Hematopoietic multipotent progenitor cell (in vitro differentiated cells): ENCODE measurements at places on chromosomes 5 and 9. TPM values are rescaled to one million over a fixed set of nuclear protein-coding genes. Genes with fewer than 3 reads are reported as not detected.

GRCh38 chr9:133673258-133673655, 37.1 kb downstream of the DBH start:
- DNase-seq = no peak

DNA sequence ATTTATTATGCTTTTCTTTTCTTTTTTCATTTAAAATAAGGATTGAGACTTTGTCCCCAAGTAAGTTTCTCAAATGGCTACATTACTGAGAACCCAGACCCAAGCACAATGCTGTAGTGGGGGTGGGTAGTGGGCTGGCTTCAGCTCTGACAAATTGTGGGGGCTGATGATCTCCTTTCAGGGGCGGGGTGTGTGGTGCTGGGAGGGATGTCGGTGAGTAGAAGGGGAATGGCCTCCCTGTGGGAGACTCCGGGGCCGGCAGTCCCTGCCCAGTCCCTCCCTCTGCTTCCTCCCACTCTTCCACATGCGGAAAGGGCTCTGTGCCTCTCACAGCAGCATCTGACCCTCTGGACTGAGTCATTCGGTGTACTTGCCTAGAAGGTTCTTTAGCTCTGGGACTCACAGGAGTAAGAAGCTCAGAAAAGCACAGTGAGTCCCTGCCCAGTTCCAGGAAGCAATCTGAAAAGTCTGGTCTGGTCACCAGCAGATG, 14.3 kb downstream of the CD180 start:
- no peak for DNase-seq

DNA sequence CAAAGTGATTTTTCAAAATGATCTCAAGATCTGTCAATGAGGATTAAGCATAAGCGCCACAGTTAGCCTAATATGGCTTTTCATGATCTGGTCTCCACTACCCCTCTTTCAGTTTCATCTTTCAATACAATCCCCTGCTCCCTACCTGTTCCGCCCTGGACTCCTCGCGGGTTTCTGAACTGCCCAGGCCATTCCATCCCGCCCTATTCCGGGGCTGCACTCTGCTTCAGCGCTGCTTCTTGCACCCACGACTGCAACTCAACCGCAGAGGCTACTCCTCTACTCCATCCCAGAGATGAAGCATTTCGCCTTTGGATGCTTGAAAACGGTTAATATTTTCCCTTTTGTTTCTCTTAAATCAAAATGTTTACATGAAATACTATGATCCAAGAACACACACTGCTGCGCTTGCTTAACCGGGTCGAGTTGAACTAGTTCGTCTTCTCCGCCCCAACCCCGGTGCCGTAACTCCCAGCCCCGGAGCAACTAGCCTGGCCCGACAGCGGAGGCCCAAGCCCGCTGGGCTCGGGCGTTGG, 716 bp upstream of the OTULIN start:
- DNase-seq = no peak

- no peak for DNase-seq
Measured at GRCh38 chr5:57262541-57262940, 88.7 kb downstream of the GPBP1 start.

The SPATA31E1 gene
- not detected for total RNA-seq
